ENCODE measurements at places on chromosomes 7 and 10.

DNA sequence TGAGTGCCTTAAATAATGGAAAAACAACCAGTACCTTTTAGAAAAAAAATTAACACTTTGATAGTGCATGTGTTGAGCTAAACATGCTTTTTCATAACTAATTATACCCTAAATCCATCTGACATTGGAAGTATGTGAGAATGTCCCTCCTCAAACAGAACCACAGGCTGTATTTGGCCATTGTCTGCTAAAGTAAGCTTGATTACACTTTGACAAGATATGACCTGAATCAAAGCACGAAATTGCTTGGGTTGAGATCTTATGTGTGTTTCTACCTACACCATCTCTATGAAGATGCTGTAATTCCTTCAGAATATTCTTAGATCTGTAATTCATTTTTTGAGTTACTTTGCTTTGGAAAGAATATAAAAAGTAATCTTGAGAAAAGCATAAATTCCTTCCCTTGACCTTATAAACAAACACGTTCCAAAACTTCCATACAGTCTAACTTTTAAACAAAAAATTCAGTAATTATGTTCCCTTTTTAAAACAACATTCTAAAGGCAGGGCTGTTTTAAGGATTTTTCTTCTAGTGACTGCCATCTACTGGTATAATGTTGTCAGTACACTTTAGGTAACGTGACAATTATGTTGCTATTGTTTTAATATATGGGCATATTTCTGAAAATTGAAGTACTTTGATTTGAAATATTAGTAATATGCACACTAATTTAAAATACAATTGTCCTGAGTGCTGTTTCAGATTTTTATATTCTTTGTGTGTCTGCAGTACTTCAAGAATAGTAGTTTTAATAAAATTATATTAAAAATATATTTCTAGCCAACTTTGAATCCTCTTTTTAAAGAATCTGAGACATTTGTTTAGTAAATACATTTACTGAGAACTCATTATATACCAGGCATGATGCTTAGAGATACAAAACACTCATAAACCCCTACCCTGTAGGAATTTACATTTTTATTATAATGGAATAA lies 20.9 kb downstream of the CD36 start:
- DNase-seq = peak; percentile 27

- peak; percentile 24 for DNase-seq
These were observed 50.2 kb upstream of the GNA12 start for GRCh38 chr7:2894118-2894940.

- no peak for DNase-seq
These were observed 495 bp upstream of the SDHAF3 start for GRCh38 chr7:97117035-97117371.

DNA sequence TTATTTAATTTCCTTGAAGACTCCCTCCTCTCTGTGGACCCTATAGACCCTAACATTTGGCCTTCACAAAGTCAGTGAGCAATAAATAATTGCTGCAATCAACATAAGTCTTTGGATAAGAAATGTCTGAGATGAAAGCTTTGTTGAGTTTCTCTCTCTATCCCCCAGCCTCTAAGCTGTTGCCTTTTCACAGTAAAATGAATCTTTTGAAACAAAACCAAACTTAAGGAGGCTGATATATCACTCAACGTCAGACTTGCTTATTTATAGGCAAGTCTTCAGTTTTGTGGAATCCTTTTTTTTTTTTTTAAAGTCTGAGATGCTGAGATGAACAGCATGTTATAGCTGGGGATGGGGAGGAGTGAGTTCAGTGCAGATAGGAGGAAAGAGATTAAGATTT lies 10.0 kb downstream of the CPED1 start:
- DNase-seq = no peak

GRCh38 chr7:118259115-118259514 lies 34.6 kb downstream of the ANKRD7 start:
- DNase-seq = peak; percentile 4

DNA sequence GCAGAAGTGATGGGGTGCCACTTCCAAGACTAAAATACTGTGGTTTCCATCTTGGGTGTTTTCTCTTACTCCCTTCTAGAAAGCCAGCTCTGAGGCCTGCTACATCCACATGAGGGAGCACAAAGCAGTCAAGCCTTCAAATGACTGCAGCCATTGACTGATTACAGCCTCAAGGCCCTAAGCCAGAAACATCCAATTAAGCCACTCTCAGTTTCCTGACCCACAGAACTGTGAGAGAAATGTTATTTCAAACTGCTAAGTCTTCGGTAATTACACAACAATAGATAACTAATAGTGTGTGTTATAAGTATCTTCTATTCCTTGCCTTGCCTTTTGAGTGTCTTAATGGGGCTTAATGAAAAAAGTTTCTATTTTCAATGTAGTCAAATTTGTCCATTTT lies 24.8 kb downstream of the BRAF start:
- DNase-seq = peak; percentile 18

DNA sequence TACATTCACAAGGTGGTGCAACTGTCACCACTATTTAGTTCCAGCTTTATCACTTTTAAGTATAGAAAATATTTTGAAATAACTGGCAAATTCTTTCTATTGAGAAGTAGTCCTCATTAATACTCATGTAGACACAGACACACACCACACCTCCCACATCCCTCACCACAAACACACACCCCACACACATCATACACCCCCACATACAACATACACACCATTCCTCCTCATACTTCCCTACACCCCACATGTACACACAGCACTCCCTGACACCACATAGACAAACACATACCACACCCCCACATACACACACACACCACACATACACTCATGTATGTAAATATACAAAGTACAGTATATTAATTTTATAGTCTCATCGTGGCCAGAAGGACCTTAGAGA lies 178.8 kb downstream of the LRMDA start:
- DNase-seq = no peak

DNA sequence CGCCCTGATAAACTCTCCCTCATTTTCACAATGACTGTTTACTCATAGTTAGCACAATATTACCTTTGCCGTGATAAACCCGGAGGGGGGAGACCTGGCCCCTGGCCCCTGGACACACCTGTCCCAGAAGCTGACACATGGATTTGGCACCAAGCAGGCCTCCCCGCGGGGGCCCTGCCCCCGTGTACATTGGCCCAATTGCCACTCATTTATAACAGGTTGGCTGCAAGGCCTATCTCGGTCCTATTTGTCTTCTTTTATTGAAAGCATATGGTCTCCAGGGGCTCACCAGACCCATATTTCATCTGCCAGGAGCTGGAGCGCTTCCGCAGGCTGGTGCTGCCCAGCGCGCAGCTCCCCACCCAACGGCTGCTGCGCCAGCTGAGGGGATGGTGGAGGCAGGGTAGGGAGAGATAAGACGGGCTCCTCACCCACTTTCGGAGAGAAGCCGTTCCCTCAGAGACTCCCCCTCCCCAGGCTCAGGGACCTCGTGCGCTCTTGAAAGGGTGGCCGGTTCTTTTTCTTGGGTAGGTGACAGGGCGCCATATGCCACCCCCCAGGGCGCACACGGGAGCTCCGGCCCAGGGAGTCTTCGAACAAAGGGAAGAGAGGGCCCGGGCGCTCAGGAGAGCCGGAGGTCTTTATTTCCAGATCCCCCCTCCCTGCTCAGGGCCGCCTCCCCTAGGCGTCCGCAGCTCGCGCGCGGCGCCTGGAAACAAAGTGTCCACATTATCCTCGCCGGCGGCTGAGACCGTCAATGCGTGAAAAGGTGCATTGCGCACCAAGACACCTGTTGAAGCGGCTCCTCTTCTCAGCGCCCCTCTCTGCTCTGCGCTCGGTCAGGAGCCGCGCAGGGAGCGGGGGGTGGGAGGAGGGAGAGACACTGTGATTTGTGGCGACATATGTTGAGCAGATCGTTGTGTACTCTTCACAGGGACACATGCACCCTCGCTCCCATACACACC lies 4.3 kb upstream of the NEUROG3 start:
- peak; percentile 34 for DNase-seq

- DNase-seq = no peak
These were observed 177.6 kb downstream of the GALNT11 start for GRCh38 chr7:152203095-152203494.

GRCh38 chr7:143368387-143368786 lies 5.9 kb upstream of the FAM131B start:
- DNase-seq = no peak

GRCh38 chr10:119517235-119518141 lies 25.0 kb downstream of the RGS10 start:
- no peak for DNase-seq

DNA sequence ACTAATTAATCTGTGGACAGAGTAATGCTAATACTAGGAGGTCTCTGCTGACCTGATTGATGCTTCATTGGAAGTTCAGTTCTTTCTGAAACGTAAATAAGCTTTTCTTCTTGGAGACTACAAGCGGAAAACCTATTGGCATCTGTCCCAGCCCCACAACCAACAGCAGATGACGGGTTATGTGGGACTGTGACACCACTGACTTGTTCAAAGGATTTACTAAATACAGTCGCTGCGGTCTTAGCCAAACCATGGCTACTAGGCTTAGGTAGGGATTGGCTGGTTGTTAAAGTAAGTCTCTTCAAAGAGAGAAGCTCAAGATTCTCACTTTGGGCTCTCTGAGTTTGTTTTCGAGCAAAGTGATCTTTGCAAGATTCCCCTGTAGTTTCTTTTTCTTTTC lies 68.3 kb downstream of the HYCC1 start:
- DNase-seq = no peak

DNA sequence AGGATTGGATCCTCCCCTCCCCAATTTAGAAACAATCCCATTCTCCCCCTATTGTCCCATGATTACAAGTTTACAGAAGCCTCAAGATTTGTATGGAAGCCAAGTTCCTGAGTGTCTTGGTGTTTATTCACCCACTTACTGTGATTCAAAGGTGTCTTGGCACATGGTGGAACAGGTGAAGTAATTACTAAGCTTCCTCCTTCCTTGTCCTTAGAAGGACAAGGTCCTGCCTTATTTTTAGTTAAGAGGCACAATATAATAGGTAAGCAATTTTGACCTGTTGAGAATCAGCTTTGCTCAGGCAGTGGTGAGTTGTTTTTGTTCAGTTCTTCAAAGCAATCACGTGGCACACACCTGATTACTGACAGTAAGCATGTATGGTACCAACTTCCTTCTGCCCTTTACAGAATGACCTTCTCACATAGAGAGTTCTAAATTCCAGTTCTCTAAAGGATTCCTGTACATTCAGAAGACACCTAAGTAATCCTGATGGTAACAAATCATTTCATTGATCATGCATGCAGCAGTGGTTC lies 60.7 kb upstream of the SLC13A1 start:
- DNase-seq = peak; percentile 6

- DNase-seq = no peak
These were observed 26.9 kb downstream of the IL2RA start for GRCh38 chr10:6035101-6035834.

DNA sequence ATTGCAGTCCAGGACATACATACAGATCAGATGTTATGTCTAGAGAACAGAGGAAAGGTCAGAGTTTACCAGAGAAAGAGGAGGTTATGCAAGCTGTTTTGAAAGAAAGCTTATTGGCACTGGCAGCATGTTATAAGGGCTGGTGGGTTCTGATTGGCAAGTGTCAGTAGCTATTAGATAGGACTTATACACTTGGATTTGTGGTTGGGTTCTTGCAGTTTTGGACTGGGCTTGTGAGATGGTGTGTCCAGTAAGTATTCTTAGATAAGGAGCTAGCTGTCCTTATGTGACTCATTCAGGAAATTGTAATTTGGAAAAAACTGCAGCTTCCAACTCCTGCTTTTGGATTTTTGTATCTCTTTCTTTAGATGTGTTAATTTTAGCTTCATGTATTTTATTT lies 130.7 kb upstream of the NAMPT start:
- DNase-seq = no peak

GRCh38 chr10:79293841-79294581 lies 53.3 kb upstream of the PPIF start:
- no peak for DNase-seq

- no peak for DNase-seq
These were observed 57.3 kb upstream of the CCDC71L start for GRCh38 chr7:106717955-106718871.

DNA sequence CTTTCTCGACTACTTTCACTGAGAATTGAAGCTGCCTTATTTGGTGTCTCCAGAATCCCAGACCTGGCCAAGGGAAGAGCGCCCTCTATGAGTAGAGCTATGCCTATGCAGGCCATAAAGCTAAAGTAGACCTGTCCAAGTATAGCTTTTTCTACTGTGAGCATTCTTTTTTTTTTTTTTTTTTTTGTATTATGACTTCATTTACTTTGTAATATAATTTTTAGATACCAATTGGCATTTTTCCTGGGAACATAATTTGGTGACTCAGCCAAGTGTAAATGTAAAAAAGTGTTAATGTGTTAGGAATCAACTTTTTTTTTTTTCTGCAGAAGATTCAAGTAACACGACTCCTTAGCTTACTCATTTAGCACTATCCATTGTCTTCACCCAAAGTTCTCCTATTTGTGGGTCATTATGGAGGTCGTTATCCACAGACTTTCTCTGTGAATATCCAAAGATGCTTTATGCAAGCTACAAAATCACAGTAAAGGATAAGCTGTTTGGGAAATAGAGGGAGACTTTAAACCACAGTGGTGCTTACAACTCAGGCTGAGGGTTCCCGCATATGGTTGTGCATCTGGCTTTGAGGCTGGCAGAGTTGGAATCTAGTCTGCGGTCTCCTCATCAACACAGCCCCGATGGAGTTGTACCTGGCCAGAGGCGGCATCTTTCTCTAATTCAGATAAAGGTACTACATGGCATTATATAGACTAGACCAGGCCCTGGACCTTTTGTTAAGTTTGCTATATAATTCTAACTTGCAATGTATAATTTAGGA lies 1040.2 kb upstream of the SORCS1 start:
- DNase-seq = no peak

DNA sequence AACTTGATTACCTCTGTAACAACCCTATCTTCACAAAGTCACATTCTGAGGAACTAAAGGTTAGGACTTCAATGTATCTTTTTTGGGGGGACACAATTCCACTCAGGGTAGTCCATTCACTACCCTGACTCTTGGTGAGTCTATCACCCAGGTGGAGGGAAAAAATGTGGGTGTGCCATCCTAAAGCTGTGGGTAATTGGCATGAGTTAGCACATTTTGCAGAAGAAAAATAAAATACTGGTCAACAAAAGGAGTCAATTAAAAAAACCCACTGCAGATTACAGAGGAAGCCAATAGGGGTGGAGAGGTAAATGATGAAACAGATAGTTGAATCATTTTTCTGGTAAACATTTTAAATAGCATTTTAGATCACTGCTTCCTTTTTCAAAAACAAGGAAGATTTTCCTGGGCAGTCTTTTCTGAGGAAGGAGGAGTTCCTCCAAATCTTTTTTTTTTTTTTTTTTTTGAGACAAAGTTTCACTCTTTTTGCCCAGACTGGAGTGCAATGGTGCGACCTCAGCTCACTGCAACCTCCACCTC lies 5.1 kb upstream of the BLVRA start:
- DNase-seq = no peak

DNA sequence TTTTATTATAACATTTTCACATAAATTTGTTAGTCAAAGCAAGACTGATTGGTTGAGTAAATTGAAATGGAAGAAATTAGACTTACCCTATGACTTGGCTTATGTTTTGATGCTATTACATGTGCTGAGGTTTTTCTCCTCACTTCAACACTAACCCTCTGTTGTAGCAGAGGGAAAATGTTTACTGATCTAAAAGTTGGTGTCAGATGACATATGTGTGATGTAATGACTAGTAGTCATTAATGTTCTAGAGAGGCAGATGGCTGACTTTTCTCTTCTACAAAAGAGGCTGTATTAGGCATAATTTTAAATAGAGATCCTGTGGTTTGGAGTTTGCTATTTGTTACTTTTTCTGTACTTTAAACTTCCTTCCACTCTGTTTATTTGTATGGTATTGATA lies 266.0 kb downstream of the BBS9 start:
- no peak for DNase-seq

- no peak for DNase-seq
These were observed 131.4 kb downstream of the GPAM start for GRCh38 chr10:112052166-112052565.

GRCh38 chr7:128790315-128791041 lies 1.3 kb upstream of the CCDC136 start:
- DNase-seq = no peak

Measured in NCI-H2081 (cell line).